ENCODE measurements at places on chromosomes 4 and X.
A peak's percentile ranks its signal among the peaks of the same experiment; 100 is the strongest.

- no peak for DNase-seq
Observed at GRCh38 chr4:83272900-83273299, 11.7 kb downstream of the COQ2 start.

GRCh38 chr4:24720436-24720835 is 74.9 kb upstream of the SOD3 start:
- no peak for DNase-seq

DNA sequence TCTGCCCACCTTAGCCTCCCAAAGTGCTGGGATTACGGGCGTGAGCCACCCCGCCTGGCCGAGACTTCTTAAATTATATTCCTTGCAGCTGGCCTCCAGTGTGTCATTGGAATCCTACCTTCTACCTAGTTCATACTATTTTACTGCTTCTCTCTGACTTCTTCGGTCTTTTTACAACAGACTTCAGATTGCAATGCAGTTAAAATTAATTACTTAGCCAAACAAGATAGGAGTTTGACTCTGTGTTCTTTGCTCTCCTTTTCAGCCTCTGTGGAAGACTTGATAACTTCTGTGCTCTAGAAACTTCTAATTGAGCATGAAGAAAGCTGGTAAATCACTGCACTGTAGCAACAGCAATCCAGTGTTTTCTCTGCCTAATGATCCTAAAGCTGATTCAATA is 199.5 kb downstream of the GASK1B start:
- no peak for DNase-seq

GRCh38 chr4:24584211-24584850 is at the start of gene DHX15:
Gene DHX15, minus strand, starts transcription at chr4:24584554. Its CDS starts 161 bp downstream, at chr4:24584393.
- DNase-seq, result peak; percentile 97

- DNase-seq, result no peak
Observed at GRCh38 chrX:153578889-153579288, 20.1 kb downstream of the CCNQ start.

GRCh38 chr4:14644580-14645282 is 357.6 kb upstream of the CPEB2 start:
- DNase-seq, result no peak

- no peak for DNase-seq
Observed at GRCh38 chr4:101693842-101694398, 96.6 kb upstream of the BANK1 start.

GRCh38 chr4:78424461-78424860 is 127.1 kb upstream of the ANXA3 start:
- no peak for DNase-seq

GRCh38 chrX:49003696-49004095 is 1.6 kb upstream of the GRIPAP1 start:
- no peak for DNase-seq

DNA sequence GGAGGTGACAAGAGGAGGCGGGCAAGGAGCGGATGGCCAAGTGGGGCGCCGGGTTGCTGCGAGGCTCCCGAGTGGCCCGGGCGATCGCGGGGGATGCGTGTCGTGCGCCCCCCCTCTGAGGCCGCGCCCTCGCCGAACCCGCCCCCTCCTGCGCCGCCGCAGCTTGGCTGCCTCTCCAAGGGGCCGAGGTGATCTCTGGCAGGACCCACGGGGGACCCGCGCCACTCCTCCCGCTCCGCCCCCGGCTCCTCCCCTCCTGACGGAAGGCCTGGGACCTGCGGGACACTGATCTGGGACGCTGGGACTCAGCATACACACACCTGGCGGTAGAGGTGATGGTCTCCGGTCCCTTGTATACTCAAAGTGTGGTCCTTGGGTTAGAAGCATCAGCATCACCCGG is 21.9 kb upstream of the FAM47C start:
- no peak for DNase-seq

DNA sequence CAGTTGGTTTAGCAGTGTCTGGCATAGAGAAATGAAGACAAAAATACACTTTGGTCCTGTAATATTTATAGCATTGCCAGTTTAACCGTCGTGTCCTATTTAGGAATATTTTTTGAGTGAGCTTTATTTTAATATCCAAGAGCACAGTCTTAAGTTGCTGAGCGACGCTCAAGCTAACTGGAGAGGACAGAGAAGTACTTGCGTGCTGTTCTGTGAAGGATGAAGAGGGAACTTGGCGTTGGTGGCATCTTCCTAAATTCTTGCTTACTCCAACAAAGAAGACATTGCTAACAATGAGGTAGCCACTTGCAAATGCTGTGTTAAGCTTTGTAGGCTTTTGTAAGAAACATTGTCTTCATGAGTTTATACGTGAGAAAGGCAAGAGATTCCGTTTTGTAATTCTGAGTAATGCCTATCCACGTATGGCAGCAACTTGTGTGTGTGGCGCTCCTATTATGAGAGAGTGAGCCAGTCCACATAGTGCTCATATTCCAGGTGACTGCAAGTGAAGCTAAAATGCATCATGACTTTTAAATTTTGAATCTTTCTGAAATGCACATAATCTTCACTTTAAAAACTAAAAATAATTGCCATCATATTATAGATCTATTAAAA is 50.6 kb downstream of the SYNPO2 start:
- no peak for DNase-seq

DNA sequence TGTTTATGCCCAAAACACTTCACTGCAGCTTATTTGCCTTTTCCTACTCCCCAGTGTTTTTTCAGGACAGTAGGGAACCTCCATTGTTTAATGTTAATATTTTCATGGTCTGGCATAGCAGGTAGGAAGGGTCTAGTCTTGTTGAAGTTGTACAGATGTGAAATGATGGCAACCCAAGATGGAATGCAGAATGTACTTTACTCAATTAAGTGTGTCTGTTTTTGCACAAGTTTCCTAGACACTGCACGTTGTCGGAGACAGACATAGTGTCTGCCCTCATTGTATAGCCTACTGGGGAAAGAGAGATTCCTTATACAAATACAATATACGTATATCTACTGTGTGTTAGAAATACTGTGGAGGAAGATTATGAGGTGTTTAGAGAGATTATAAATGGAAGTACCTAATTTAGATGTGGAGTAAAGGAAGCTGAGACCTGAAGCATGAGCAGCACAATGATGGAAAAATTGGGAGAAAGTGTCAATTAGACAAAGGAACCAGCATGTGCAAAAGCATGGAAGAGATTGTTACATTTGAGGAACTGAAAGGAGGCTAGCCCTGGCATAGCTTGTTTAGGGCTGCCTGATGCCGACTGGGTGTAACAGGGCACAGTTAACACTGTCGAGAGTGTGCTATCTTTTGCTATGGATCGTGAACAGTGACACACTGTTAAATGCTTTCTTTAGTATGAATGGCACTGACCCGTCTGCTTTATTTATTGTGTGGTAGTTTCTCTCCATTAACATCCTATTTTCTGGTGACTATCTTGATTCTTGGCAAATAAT is 18.4 kb downstream of the CPEB2 start:
- no peak for DNase-seq

DNA sequence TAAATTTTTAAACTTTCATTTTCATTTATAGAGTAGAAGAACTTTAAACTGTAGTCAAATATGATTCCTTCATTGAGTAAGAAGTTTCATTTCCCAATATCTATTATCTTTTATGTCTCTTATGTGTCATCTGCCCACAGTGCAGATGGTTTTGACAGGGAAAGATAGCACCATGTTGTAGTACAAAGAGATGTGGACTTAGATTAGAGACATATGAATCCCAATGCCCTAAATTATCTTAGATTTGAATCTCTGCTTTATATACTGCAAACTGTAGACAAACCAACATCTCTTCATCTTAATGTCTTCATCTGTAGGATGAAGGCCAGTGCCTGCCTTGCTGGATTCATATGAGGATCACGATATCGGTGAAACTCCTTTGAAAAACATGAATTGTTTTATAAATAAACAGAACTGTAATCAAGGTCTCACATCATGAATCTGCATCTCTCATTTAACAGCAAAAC is 217.5 kb downstream of the BANK1 start:
- no peak for DNase-seq

DNA sequence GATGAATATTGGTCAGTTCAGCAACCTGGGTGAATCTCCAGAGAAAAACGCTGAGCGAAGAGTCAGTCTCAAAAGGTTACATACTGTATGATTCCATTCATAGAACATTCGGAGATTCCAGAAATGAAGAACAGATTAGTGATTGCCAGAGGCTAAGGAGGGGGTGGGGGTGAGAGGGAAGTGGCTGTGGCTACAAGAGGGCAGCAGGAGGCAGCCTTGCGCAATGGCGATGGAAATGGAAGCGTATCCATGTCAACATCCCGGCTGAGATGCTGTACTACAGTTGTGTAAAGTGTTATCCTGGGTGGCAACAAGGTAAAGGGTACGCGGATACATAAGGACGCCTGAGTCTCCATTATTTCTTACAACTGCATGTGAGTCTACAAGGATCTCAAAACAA is 18.0 kb downstream of the LYAR start:
- no peak for DNase-seq

GRCh38 chr4:102809190-102809589 is 18.2 kb downstream of the UBE2D3 start:
- DNase-seq, result no peak

DNA sequence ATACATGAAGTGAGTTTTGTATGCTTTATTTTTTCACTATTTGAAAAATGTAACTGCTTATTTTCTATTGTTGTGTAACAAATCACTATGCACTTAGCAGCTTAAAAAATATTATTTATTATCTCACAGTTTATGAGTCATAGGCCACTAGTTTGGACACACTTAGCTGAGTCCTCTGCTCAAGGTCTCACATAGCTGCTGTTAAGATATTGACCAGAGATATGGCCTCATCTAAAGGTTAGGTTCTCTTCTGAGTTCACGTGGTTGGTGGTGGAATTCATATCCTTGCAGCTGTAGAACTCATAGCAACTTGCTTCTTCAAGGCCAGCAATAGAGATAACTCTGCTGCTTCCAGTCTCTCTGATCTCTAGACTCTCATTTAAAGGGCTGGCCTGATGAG is 534.4 kb downstream of the SPRY1 start:
- no peak for DNase-seq

DNA sequence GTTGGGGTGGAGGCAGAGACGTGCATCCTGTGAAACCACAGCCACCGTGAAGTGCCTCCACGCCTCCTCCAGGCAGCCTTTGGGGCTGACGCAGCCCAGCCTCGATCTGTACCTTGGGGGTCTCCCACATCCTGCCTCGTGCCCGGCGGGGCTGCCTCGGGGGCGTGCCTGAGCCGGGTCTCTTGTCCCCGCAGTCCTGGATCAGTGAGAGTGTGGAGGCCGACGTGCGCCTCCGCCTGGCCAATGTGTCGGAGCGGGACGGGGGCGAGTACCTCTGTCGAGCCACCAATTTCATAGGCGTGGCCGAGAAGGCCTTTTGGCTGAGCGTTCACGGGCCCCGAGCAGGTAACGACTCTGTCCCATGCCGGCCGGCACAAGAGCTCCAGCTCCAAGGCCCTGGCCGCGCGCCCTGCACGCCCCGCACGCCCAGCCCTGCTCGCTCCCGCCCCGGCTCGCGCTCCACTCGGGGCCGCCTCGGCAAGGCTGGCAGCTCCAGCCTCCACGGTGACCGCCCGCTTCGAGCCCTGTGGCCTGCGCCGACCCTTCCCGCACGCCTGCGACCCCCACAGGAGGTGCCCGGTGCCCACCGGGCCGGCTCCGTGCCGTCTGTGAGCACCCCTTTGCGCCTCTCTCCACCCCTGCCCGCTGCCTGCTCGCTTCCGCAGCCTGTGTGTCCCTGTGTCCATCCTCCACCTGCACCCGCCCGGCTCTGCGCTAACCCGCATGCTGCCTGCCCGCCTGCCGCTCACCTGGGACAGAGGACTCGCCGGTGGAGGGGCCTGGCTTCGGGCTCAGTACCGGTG is 9.8 kb downstream of the FGFR3 start:
- no peak for DNase-seq

DNA sequence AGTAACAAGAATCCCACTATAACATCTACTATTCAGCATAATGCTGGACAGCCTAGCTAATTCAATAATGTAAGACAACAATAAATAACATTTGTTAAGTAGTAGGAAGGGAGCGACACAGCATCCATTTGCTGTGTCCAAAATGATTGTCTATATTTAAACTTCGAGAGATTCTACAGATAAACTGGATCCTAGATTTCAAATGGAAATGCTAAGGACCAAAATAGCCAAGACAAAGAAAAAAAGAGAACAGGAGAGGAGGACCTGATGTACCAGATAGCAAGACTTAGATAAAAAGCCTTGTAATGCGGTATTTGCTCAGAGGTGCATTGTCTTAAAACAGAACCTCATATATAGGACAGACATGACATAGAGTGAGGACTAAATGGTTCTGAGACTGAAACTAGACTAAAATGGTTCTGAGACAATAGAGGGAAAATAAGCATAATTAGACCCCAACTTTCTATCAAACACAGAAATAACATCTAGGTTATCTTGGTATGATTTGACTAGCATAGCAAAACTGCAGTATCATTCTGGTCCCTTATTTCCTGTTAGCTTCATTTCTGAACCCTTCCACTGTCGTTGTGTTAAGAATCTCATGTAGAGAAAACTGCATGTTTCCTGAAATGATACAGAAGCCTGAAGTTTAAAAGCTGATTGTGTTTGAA is 3.8 kb downstream of the HPGDS start:
- peak; percentile 37 for DNase-seq

- no peak for DNase-seq
Observed at GRCh38 chr4:109985993-109986974, 73.6 kb downstream of the EGF start.

DNA sequence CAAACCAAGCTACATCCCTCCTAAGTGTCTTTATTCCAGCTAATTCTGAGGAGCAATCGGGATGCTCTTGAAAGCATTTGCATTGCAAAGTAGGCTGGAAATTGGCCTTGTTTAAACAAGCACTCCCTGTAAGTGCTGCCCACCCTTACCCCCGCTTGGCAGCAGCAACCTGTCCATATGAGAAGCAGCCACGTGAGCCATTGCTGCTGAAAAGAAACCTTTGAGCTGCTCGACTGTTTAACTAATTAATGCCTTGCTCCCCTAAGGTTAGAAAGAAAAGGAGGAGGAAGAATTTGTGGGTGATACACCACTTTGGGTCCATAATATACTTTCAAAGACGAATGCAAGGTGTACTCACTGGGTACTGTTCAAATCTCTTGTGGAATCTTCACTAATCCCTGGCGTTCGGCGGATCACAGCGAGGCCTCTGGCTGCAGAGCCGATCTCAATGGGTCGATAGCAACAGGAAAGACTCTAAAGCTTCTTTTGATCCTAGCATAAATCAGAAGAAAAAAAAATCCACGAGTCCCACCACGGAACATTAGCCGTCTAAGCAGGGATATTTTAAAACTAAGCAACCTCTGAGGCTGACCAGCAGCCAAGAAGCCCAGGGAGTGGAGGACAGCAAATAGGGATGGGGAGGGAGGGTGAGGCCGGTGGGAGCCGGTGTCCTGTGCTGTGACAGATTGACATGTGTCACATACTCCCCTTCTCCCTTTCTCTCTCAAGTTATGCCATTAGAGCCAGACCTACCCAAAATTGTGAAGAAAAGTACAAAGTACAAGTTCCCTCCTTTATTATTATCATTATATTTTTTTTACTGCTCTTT is 37.2 kb upstream of the MGST2 start:
- no peak for DNase-seq
